ENCODE measurements at places on chromosomes 5 and 9. TPM values are rescaled to one million over a fixed set of nuclear protein-coding genes. Genes with fewer than 3 reads are reported as not detected.

DNA sequence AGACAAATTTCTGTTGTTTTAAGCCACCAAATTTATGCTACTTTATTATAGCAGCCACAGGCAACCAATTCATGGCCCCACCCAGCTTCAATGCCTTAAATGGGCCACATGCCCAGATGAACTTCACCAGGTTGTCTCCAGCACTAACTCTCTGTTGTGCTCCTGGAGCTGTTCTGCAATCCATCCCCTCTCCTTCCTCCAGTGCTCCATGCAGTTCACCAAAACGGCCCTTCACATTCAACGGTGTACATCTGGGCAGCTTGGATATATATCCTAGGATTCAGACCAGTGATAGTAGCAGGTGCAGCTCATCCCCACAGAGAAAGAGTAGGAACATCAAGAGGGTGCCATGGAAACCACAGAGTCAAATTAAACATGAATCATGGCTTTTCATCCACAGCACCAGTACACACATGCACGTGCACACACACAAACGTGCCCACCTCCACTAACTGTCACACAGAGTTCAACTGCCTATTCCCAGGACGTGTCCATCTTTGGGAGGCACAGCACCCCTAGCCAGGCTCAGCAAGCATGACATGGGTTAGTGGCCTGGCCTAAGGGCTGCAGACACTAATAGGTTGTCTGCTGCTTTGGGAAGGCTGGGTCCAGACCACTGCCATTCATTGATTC, 134.5 kb downstream of the MED10 start:
- DNase-seq: no peak

- DNase-seq: no peak
These were observed 314.2 kb downstream of the ARHGAP26 start for GRCh38 chr5:143084407-143084806.

- peak; percentile 87 for DNase-seq
These were observed 2.0 kb downstream of the ST8SIA4 start for GRCh38 chr5:100900796-100901781.

DNA sequence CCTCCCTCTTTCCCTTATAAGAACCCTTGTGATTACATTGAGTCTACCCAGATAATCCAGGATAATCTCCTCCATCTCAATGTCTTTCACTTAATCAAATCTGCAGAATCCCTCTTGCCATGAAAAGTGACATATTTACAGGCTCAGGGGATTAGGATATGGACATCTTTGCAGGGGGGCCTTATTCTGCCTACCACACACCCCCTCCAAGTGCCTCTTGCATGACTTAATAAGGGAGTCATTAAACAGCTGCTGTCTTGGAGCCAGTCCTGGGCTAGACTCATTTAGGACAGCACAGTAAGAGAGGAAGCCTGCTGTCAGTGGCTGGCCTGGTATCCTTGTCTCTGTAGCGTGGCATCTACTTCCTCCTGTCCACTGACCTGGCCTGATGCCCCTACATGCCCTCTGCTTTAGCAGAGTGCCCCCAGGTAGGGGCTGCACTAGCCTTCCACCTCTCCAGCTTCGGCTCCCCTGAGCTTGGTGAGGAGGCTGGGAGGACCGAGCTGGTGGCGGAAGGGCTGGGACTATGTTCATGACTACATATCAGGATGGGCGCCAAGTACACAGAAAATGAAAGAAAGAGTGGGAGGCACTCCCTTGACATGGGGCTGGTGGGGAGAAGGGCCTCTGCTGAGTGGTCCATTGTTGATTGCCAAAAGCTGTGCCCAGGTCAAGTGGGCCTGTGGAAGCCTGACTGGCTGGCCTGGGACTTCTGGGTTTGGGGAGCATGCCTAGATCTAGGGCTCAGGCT, 17.2 kb downstream of the ENHO start:
- DNase-seq: no peak

- DNase-seq: no peak
These were observed 68.7 kb downstream of the RAB24 start for GRCh38 chr5:177234841-177235240.

- no peak for DNase-seq
These were observed 10.0 kb upstream of the RETREG1 start for GRCh38 chr5:16626696-16627264.

PRRX2 gene
- 0.89 TPM for total RNA-seq

DDX46 gene
- total RNA-seq: 26.3 TPM

C9orf153 gene
- 0.22 TPM for total RNA-seq
